Activated CD4-positive, alpha-beta T cell treated with anti-CD3 and anti-CD28 coated beads for 1 hour (primary cell): ENCODE measurements at places on chromosomes 16 and 17.
A peak's percentile ranks its signal among the peaks of the same experiment; 100 is the strongest.

GRCh38 chr16:88491560-88492310 is 38.7 kb downstream of the ZFPM1 start:
- DNase-seq = no peak

DNA sequence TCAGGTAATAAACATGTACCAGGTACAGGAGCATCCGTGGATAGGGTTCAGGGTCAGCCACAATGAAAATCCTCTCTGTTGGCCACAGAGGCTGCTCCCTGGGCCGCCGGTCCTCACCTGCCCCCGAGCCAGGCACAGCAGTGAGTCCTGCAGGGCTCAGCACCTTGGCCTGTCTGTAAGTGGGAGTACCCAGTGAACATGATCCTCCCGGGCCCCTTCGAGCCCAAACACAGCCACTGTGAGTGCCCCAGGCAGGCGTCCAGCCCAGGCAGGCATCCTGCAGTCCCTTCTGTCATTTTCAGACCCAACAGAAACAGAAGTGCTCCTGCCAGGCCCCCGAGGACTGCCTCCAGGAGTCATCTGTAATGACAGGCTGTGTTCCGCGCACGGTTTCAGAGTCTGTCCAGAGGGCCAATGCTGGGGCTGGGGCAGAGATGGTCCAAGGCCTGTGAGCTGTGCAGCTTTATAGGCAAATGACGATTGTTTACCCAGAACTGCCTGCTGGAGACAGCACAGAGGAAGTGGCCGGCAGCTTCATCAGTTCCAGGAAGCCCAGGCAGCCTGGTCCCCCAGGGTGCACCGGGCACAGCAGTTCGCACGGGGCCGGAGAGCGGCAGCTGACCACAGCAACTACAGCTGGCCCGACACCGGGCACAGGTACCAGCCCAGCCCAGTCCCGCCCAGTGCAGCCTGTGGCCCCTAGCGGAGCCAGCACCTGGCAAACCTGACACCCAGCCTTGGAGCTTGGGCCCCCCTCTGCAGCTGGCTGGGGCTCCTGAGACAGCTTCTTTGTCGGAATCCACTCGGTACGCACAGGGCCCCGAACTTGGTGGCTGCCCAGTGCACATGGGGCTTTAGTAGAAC is 13.2 kb downstream of the SLC7A5 start:
- DNase-seq = no peak

GRCh38 chr16:8934601-8935000 is 29.1 kb downstream of the USP7 start:
- DNase-seq = no peak

DNA sequence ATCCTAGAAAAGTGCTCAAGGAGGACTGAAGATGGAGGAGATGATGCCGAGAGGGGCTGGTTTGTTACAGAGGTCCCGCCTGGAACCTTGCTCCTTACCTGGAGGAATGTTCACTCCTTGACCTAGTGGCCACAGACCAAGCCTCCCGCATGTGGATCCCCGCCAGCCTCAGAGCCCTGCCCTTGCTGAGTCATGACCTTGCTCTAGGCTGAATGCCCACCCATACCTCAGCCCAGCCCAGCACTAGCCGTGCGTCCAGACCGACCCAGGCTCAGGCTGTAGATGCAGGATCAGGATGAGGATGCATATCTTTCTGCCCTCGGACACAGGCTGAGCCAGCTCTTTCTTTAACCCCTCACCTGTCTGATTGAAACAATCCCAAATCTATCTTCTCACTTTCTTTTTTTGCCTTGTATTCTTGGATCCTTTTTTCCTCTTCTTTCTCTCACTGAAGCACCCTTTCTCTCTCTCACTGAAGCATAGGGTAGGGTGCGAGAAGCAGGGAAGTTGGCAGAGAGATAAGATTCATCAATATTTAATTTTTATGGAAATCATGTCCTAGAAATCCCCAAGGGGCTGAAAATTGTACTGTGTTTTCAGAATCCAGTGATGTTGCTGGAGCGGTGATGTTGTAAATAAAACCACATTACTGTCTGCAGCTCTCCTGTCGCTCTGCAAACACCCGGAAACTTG is 34.9 kb downstream of the WSCD1 start:
- no peak for DNase-seq

- no peak for DNase-seq
Measured at GRCh38 chr17:76911299-76912017, 43.3 kb downstream of the MGAT5B start.

DNA sequence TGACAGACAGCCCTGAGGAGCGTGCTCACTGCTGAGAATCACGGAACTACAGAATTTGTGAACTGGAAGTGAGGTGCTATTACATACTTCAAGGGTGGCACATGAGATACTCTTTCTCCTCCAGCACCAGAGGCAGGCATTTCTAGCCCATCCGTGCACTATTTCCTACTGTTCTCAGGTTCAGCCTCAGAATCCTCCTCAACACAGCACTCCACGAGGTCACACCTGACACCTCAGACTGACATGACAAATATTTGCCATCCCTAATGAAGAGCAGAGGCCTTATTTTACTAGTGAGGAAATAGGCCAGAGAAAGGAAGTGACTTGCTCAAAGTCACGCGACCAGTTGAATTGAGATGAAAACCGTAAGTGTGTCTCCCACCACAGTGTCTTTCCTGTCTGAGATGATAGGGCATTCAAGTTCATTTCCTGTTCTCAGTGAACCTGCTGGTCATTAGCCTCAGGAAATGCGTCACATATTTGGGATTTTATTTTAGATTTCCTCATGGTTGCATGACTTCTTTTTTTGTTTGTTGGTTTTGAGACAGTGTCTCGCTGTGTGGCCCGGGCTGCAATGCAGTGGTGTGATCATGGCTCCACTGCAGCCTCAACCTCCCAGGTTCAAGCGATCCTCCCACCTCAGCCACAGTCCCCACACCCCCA is 23.6 kb downstream of the SEZ6 start:
- DNase-seq = peak; percentile 20

- no peak for DNase-seq
Measured at GRCh38 chr17:30275911-30276310, 15.8 kb downstream of the BLMH start.

- DNase-seq = no peak
Measured at GRCh38 chr17:72682605-72683004, 409.9 kb downstream of the SLC39A11 start.

DNA sequence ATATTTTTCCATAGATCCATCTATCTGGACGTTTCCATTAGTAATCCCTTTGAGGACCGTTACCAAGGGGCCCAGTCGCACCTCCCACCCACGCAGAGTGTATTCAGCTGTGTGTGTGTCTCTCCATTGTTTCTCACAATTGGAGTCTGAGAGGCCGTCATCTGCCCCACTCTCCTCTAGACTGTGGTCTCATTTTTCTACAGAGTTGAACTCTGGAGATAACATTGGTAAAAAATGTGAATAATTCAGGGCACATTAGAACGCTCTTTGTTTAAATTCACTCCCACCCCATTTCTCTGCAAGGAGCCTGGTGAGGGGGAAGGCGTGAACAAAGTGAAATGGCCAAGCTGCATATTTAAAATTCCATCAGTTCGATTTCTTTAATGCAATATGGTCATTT is 333.1 kb upstream of the MAF start:
- DNase-seq = no peak

- DNase-seq = no peak
Measured at GRCh38 chr17:36611345-36612072, 10.1 kb downstream of the MRM1 start.

- DNase-seq = no peak
Measured at GRCh38 chr16:23434380-23434779, 18.6 kb downstream of the COG7 start.
